ENCODE measurements at places on chromosomes 7 and 10.

DNA sequence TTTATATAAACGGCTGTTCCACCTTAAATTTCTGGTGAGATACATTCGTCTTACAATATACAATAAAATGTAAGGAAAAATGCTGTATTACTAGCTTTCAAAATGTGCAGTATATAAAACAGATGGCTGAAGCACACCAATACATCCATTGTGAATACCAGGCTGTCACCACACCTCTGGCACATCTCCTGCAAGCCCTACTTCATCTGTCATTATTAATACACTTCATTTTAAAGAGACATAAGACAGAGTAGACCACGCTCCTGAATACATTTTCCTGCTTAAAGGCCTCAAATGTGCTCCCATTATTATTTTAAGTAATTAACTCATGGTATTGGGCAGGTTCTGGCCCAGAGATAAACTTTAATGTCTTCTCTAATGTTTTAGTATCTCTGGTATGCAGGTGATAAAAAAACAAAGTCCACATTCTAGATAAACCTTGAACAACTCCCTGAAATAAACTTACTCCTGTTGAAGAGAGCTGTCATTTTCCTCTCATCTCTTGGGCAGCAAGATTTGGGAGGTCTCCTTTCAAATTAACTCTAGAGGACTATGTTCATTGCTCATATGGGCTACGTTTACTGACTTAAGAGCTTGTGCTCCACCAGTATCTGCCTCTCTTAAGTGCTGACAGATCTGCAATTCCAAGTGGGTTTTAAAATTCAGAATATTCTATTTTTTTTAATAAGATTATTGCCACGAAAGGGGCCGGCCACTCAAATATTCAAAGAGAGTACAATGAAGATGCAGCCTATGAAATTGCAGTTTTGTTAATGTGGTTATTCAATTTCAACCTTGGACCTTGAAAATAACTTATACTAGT, 396.5 kb upstream of the SEMA3D start:
- no peak for DNase-seq

GRCh38 chr10:124736491-124737136, 7.6 kb downstream of the FAM53B start:
- no peak for DNase-seq

- DNase-seq: no peak
Measured at GRCh38 chr10:95328013-95328412, 37.2 kb upstream of the PDLIM1 start.

DNA sequence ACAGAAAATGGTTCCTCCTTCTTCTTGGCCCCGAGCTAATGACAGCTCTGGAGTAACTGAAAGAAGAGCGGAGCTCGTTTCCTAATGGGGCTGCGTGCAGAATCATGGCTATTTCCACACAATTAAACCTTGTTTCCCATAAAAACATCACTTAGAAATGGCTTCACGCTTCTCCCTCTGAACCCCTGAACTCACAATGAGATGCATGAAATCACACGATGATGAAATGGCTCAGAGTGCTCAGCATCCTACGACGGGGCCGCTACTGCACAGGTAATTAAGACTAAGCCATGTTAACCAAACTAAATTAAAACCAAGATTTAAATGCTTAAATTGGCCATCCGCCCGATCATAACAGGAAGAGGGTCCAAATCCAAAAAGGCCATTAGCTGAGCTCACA, 80.0 kb upstream of the DNAAF5 start:
- no peak for DNase-seq

- DNase-seq: peak; percentile 47
Measured at GRCh38 chr10:71260622-71261325, 48.4 kb downstream of the UNC5B start.

- no peak for DNase-seq
Measured at GRCh38 chr10:120483651-120484301, 26.7 kb downstream of the PLPP4 start.

- DNase-seq: no peak
Measured at GRCh38 chr7:156021471-156021870, 209.2 kb upstream of the SHH start.

- DNase-seq: no peak
Measured at GRCh38 chr10:89838044-89838615, 136.7 kb downstream of the KIF20B start.

- no peak for DNase-seq
Measured at GRCh38 chr7:28181416-28181815, 821 bp upstream of the JAZF1 start.

GRCh38 chr7:127770885-127771284, 118.9 kb downstream of the SND1 start:
- no peak for DNase-seq

All from HCT116 (cell line).